ENCODE measurements at places on chromosomes 1 and 21.

GRCh38 chr21:35511696-35512162 lies 462.6 kb upstream of the RUNX1 start:
- DNase-seq, result no peak

DNA sequence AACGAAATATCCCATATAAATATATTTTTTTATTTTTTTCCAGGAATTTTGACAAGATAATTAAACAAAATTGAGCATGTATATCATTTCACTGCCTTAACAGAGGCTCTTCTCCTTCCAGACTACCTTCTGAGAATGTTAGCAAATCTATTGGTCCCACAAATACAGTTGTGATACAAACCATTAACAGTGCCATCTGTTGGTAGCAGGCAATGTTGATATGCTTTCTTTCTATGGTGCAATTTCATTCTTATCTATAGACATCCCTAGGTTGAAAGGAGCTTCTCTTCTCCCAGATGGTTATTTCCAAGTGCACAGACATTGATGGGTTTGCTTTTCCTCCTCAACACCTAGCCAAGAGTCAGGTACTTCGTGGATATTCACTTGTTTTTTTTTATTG lies 303.6 kb downstream of the USH2A start:
- peak; percentile 0 for DNase-seq

- DNase-seq, result no peak
These were observed 357 bp upstream of the TXLNA start for GRCh38 chr1:32179193-32179442.

GRCh38 chr1:83671586-83671985 lies 327.3 kb downstream of the TTLL7 start:
- no peak for DNase-seq

DNA sequence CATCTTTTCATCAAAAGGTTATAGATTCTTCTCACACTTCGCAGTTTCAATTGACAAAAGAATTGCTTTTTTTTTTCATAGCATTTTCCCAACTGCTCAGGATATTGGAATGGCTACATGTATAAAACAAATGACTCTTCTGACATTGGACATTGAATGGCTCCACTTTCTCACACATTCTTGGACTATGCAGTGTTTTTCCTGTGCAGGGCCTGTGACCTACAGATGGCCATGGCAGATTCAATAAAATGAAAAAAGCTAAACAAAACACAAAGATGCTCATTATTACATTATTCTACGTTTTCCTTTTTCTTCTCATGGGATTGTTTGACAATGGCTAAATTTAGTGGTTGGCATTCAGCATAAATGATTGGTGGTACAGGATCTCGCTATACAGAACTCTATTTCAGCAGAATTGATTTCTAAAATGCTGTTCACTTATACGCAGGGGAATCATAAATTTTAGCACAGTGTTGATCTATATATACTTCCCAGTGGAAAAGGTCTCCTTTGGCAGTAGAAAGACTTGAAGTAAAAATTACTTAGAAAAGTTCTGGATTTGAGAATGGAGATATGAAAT lies 115.6 kb upstream of the ADAMTS5 start:
- no peak for DNase-seq

GRCh38 chr1:54800899-54801759 lies at the start of gene TTC22:
Gene TTC22 (minus strand): TSS chr1:54801323. CDS start chr1:54801163, 160 bp downstream.
- no peak for DNase-seq

GRCh38 chr1:184395937-184396480 lies 9.2 kb downstream of the C1orf21 start:
- DNase-seq, result no peak

DNA sequence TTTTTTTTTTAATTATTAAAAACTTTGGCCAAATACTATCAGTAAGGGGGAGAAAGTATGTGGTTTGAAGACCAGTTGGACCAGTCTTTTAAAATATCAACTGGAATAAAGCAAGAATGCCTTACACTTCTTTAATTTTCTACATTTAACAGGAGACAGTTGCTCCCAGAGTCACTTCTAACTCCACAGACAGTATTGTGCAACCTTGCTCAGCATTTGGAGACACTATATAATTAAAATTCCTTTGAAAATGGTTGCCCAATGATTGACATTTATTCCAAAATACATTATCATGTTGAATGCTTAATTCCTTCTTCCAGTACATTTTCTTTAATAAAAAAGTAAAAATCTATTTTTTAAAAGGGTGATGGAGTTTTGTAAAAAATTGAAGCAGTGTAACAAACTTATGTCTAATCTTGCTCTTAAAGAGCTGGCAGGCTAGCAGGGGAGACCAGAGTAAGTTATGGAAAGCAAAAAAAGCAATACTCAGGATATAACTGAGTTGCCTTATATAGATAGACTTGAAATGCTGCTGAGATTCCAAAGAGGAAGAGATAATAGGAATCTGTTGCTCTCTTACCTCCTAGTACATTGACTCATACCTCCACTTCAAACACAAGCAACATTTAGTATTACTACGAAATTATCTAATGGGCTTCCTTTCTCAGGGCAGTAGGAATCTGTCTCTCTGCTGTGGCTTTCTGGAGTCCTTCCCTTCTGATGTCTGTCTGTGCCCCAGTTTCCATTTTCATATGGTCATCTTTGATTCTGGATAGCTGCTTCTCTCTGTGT lies 69.7 kb upstream of the RGL1 start:
- DNase-seq, result no peak

GRCh38 chr1:222790115-222790514 lies 24.7 kb upstream of the DISP1 start:
- no peak for DNase-seq

- DNase-seq, result no peak
These were observed 366.2 kb downstream of the USH2A start for GRCh38 chr1:216057063-216057462.

DNA sequence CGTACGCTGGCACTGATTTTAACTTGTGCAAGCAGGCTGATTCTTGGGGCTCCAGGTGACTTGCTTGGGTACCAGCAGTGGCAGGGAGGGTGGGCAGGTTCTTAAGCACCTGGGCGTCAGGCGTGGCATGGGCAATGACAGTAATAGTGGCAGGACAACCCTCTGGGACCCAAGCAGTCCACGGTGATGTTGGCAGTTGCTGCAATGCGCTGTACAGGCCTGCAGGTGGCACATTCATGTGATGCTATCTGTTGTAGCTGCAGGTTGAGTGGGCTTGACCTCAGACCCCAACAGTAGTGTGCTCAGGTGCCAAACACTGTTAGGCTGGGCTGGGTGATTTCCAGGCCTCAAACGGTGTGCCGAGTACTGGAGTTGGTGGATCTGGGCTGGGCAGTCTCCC lies 10.2 kb upstream of the OR10J4 start:
- DNase-seq, result no peak

DNA sequence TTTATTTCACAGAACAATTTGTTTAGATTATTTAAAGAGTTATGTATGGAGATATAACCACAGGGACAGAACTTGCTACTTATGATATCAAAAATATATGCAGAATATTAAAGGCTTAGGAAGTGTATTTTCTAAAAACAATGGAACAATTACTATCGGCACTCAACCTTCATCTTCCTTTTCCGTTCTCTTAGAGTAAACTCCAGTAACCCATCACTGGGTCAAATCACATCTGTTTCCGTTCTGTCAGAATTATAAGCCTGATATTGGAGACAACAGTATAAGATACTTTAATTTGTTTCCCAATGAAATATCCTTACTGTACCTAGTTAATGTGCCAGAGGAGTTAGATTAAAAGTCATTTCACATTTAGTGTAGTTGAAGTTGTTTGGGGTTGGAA lies 32.2 kb downstream of the DTL start:
- DNase-seq, result peak; percentile 94

GRCh38 chr1:192958871-192959270 lies 100.3 kb downstream of the UCHL5 start:
- no peak for DNase-seq

DNA sequence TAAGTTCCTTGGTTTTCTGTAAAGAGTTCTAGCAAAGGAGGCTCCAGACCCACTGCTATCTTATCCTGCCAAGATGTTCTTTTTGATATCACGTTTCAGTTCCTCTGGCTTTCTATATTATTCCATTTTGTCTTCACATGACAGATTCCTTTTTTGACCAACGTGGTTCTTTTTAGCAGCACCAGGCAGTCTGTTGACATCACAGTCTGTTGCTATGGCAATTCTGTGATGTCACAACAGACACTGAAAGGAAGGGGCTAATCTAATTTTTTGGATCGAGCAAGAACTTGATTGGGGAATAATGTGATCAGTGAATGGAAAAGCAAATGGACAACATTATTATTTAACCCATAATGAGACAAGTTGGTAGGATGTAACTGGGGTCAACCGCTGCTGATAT lies 64.5 kb upstream of the GOLT1A start:
- DNase-seq, result peak; percentile 19

DNA sequence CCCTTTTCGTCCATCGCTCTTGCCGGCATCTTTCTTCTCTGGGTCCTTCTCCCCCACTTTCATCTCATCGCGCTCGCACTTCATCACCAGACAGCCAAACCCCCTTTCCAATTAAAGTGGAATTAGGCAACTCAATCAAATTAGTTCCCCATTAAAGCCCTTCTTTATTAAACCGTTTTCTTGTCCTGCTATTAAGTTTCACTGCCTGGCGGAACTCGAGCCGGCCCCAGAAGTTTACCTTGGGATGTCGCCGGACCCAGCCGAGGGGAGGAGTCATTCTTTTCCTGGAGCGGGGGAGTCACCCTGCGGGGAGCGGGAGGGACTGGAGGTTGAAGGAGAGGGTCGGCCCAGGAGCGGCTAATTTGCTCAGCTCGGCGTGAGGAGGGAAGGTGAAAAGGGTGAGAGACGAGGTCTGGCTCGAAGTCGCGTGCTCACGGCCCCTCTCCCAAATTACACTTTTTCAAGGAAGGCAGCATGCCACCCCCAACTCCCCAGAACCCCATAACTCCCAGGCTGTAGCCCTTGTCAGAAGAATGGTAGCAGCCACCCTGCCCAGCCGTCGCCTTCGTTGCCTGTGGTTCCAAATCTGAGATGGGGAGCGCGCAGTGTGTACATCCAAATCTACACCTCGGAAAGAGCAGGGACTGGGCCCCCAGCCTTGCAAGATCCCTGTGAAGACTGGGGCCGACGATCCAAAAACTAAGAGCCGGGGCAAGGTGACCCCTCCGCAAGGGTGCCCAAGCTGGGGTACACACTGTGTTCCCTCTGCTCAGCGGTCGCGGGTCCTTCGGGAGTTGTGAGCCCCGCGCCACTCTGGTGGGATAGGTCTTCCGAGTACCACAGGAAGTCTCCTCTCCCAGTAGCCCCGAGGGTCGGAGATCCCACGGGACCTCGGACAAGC lies 6.4 kb downstream of the DMRTA2 start:
- no peak for DNase-seq

GRCh38 chr21:45338311-45339017 lies 50.8 kb upstream of the POFUT2 start:
- no peak for DNase-seq

GRCh38 chr1:86335916-86336315 lies 60.2 kb downstream of the ODF2L start:
- DNase-seq, result no peak

GRCh38 chr1:16180291-16180824 lies 24.5 kb upstream of the EPHA2 start:
- DNase-seq, result no peak

DNA sequence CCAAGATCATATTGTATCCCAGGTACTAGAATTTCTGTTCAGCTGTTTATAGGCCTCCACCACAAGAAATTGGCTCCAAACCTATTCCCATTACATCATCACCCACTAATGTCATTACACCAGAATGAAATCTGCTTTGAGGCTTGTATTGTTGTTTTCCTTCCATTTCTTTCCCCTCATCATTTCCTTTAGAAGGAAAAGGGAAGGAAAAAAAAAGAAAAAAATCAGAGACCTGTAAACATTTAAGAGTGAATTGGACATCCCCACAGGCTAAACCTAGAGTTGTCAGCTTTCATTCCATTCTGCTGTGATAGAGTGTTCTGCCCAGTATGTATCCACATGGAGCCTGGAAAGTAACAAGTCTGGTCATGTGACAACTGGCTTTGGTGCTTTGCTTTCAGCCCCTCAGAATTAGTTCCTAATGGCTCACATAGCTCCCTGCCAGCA lies 44.6 kb downstream of the NFYC start:
- DNase-seq, result peak; percentile 89

- DNase-seq, result peak; percentile 97
These were observed at the start of gene ASPM for GRCh38 chr1:197146101-197147095. Gene ASPM (minus strand): TSS chr1:197146669. CDS start chr1:197146437, 232 bp downstream.

- DNase-seq, result no peak
These were observed 34.7 kb upstream of the LHX4 start for GRCh38 chr1:180195401-180195800.

- DNase-seq, result no peak
These were observed 28.7 kb downstream of the FMO2 start for GRCh38 chr1:171213559-171214454.

DNA sequence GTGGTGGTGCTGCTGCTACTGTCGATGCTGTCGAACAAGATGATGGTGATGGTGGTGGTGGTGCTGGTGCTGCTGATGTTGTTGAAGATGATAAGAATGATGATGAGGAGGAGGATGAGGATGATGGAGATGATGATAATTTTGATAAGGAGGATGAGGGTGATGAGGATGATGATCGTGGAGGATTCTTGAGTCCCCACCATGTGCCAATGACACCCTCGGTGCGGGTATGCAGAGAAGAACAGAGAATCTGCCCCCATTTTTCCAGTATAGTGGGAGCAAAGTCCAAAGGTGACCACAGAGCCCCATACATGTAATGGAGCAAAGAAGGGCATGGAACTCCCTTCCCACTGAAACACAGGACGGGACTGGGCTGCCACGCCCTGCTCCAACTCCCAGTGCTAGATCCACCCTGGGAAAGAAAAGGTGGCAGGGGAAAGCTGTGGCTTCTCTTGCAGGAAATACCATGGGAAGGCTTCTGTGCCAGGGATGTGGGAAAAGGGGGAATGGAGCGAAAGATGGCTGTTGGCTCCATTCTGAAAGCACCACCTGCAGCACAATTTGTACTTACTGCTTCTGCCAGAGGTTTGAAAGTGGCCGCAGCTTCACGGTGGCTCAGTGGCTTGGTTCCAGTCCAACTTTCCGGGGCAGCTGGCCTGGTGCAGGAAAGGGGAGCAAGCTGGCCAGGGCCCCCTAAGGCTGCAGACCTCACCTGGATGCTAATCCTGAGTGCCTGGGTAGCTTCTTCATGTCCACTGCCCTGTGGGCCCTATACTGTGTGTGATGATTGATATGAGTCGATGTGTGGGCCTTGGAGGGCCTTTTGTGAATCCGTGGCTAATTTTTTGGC lies 387.2 kb upstream of the VAMP3 start:
- DNase-seq, result no peak

DNA sequence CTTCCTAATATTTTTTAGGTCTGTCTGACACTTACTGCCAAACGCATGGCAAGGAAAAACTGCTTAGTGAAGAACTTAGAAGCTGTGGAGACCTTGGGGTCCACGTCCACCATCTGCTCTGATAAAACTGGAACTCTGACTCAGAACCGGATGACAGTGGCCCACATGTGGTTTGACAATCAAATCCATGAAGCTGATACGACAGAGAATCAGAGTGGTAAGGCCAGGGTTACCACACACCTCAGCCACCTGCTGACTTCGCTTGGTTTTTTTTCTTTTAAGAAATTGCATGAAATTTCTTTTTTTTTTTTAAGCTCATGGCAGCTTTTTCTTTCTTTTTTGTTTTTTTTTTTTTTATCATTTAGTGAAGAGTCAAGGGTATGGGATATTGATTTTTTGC lies 17.2 kb downstream of the ATP1A1 start:
- no peak for DNase-seq

GRCh38 chr1:19067182-19067911 lies 110.9 kb upstream of the IFFO2 start:
- no peak for DNase-seq

- no peak for DNase-seq
These were observed 23.8 kb upstream of the SAMSN1 start for GRCh38 chr21:14569868-14570267.
